NCI-H1105 (cell line): ENCODE measurements at places on chromosomes 11 and 22.
A peak's percentile ranks its signal among the peaks of the same experiment; 100 is the strongest.

GRCh38 chr22:46006379-46007002, 29.5 kb upstream of the WNT7B start:
- peak; percentile 74 for DNase-seq

DNA sequence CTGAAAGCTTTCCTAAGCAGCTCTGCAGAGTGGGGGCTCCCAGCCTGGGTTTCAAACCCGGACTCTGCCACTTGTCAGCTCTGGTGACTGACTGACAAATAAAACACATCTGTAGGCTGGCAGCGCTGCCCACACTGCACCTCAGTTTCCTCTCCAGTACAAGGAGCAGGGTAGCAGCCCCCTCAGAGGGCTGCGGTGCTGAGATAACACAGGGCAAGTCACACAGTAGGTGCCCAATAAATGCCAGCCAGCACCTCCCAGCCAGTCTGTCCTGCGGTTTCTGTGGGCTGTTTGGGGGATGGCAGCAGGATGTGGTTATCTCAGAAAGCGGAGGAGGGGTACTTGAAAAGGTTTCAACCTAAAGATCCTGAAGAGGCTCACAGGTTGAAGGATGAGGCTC, 1.5 kb downstream of the SYT12 start:
- DNase-seq = no peak

GRCh38 chr22:35422936-35423335, 23.0 kb downstream of the MCM5 start:
- no peak for DNase-seq

DNA sequence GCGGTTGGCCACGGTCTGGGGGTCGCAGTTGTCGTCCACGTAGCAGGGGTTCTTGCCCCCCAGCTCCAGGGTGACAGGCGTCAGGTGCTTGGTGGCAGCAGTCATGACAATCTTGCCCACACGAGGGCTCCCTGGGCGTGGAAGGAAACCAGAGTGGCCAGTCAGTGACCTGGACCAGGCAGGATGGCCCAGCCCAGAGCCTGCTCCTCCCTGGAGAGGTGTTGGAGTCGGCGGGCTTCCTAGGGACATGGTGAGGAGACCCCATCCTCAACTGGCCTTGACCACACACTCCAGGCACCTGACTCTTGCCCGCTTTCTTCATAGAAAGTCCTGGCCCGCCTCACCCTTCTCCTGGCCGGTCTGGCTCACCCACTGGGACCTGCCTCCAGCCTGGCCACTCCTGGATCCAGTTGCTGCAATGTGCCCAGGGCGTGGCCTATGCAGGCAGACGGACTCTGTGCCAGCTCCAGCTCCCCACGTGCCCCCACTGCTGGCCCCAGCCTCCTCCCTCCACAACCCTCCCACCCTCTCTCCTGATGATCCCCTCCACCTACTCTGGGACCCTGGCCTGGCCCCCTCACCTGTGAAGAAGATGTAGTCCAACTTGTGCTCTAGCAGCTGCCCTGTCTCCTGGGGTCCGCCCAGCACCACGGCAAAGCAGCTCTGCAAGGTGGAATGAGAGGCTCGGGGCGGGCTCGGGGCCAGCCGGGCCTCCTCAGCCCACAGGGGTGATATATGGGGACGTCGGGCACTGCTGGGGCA, 8.7 kb downstream of the ALDH3B2 start:
- no peak for DNase-seq

DNA sequence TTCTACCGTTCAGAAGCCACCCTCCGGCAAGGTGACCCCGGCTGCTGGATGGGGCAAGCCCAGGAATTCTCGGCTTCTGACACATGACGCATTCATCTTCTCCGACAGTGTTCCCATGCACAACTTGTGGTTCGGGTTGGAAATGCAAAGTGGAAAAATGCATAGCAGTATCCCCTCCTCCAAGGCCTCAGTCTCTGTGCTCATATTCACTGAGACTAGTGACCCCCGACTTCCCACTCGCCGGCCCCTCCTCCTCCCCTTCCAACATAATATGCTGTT, 70.0 kb upstream of the NTM start:
- DNase-seq = no peak

GRCh38 chr11:84193706-84194105, 907.5 kb upstream of the CCDC90B start:
- no peak for DNase-seq

DNA sequence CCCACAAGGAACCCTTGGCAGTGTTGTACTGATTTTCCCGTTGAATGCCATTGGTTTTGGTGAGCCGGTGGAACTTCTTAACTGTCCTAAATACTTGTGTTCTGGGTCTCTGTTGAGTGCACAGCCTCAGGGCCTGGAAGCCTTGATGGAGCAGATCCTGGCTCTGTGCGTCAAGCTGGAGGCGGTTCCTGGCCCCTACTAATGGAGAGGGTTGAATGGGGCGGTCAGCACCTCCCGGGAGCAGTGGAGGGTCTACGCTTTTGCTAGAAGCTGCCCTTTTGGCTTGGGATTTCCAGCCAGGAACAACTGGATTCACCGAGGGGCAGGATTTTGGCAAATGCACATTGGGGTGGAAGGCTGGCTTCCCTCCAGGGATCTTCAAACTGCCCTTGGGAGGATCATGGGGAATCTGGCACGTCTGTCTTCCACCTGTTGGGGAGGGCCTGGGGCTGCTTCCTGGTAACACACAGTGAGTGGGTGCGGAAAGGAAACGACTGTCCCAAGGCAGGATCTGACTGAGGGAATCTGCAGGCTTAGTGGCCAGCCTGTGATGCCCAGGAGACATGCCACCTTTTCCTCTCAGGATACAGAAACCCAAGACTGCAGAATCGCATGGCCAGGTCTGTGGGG, 6.9 kb upstream of the OSBPL5 start:
- DNase-seq = no peak

DNA sequence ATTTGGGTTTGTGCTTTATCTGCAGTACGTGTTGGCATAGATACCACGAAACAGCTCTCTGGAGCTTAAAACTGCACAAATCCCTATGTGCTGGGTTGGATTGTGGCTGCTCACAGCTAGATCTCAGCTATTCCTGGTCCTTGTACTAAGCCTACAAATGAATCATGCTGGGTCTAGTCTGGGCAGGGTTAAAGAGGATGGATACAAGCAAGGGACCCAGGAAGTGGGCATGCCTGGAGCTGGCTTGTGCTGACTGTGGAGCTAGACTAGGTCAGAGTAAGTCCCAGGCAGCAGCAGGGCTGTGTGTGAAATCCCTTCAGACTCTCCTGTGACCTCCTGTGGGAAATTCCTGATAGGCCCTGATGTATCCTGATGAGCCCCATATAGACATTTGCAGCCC, 3.9 kb upstream of the E2F8 start:
- no peak for DNase-seq

GRCh38 chr22:50027639-50028537, 15.3 kb upstream of the IL17REL start:
- DNase-seq = no peak

- peak; percentile 56 for DNase-seq
Observed at GRCh38 chr22:43346521-43346929, 3.4 kb upstream of the SCUBE1 start.

DNA sequence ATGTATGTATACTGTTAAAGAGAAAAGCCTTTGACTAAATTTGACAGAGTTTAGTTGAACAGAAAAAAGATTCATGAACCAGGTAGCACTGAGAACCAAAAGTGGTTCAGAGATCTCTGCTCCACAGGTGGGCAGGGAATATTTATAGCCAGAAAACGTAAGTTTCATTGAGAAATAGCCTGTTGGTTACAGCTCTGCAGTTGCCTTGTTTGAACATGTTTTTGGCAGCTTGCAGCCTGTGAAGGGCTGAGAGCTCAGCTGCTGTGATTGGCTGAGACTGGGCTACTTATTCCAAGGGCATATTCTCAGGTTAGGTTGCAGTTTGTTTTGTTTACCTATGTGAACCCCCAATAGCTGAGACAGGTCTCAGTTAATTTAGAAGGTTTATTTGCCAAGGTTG, 13.5 kb upstream of the ZNF74 start:
- no peak for DNase-seq

DNA sequence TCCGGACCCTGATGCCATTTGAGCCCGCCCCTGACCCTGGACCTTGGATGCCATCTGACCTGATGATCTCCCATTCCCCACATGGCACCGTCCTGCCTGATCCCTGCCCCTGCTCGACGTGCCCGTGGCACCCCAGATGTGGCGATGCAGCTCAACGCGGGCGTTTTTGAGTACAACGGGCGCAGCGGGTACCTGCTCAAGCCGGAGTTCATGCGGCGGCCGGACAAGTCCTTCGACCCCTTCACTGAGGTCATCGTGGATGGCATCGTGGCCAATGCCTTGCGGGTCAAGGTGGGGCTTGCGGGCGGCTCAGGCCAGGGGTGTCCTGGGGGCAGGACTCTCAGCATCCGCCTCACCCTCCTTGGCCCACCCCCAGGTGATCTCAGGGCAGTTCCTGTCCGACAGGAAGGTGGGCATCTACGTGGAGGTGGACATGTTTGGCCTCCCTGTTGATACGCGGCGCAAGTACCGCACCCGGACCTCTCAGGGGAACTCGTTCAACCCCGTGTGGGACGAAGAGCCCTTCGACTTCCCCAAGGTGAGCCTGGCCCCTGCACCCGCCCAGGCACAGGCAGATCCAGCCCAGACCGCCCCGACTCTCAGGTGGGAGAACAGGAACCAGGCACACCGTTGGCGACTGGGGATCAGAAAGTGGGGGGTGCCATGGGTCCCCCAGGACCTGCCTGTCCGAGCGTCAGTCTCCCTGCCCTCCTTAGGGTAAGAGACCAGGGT, 11.1 kb downstream of the PLCB3 start:
- no peak for DNase-seq

DNA sequence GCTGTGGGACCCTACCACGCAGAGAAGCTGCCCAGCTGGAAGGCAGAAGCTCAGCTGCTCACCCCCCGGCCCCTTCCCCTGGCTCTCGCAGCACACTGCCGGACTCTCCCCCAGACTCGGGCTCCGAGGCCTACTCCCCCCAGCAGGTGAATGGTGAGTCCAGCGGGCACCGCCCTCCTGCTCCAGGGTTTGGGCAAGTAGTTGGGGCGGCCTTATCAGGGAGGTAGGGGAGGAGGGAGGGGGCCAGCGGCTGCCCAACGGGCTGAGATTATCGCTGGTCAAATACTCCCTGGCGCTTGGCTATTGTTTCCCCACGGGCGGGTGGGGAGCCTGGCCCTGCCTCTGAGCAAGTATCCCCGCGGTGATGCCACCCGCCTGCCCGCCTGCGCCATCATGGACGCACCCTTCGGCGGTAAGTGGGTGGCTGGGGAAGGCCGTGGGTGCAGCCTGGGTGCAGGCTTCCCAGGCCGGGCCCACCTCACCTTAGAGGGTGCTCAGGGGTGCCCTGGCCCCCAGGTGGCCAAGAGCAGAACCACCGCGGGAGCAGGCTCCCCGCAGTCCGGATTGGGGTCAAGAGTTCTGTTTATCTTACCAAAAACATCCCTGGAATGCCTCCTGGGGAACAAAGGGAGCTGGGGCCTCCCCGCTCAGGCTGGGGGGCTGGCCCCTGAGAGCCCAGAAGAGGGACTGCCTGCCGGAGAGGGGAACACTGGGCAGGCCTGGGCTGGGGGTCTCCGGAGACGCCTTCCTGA, 16.9 kb downstream of the MYRF start:
- no peak for DNase-seq

DNA sequence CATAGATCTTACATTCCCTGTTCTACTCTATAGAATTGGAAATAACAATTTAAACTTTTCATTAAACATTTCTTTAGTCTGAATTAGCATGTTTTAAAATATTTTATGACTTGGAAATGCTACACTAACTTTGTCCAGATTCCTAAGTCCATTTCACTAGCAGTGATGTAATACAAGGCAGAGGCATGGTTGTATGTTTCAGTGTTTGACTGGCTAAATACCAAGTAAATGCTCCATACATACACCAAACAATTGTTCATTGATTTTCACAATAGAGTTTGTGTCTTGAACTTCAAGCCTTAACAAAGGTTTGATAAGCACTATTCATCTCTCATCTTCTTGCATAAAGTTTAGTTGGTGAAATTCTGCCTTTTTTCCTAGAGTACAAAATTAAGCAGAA, 13.5 kb downstream of the ZBED5 start:
- DNase-seq = no peak

- DNase-seq = no peak
Observed at GRCh38 chr11:118205606-118206378, 19.0 kb downstream of the JAML start.

- peak; percentile 75 for DNase-seq
Observed at GRCh38 chr22:19855504-19856409, 1.1 kb upstream of the GNB1L start.

- DNase-seq = no peak
Observed at GRCh38 chr11:115778928-115779650, 274.9 kb upstream of the CADM1 start.

GRCh38 chr11:74012074-74012809, 3.4 kb upstream of the UCP3 start:
- no peak for DNase-seq

DNA sequence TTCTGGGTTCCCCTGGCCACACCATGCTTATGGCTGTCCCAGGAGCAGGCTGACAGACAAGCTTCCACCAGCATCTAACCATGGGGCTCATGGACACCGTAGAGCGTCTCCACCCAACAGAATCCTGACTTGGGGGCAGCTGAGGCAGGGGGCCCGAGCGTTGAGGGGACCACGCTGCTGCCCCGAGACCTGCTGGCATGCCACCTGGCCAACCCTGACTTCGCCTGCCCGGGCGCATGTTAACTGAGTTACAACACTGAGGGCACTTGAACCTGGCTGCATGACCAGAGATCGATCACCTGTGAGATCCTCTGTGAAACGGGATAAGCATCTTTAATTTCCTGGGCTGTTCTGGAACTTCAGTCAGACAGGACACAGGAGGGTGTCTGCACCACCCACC, 13.7 kb downstream of the PPM1F start:
- no peak for DNase-seq

DNA sequence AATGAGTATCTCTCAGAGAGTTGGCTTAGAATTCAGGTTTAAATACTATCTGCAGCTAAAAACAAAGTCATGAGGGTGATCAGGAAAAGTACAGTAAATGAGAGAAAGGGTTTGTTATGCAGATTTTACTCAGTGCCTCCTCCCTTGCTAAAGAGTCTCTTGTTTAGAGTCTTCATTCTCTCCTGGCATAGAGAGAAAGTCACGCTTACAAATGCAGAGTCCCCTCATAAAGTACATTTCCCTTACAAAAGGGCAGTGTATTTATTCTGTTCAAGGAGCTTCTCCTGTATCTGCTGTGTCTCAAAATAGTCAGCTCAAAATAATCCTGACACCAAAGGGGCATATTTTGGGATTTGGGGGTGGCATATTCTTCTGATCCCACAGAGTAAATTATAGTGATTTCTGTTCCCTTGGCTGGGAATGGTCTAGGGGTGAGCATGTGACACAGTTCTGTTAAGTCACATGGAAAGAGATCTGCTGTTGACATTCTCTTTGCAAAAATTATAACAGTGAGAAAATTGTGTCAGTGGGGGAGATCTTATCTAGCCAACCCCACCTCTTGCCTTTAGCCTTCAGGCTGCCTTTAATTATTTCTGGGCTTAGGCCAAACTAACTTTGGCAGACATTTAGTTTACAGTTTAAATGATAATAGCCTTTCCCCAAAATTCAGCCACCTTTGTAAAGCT, 102.9 kb downstream of the MTNR1B start:
- DNase-seq = peak; percentile 48

DNA sequence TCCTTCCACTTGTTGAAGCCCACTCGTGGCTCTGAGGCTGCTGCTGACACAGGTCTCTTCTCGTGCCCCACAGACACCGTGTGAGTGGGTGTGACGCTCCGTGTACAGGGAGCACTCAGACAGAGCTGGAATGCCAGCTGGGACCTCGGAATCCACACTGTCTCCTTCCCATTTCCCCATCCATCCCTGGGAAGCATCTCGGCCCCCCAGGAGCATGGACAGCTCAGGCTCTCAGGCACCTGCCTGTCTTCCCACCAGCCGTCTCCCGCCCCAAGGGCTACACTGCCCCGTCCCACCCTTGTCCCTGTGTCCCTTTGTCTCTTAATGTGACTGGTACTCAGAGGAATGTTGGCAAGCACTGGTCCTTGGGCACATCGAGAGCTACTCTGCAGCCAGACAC, 63.8 kb downstream of the ARHGAP8 start:
- no peak for DNase-seq
